ENCODE measurements at places on chromosomes 4 and X.

DNA sequence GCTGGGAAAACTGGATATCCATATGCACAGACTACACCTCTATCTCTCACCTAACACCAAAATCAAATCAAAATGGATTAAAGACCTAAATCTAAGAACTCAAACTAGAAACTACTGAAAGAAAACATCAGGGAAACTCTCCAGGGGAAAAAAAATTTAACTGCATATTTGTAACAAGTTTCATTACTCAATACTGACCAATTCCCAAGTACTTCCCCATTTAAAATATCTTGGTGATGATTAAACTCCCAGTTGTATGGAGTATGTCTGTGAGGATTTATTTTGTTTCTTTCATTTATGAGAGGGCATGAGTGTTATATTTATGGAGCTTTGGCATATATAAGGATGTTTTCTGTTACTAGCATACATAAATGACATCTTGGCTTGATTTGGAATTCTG is 112.3 kb upstream of the IL15 start:
- no peak for DNase-seq

GRCh38 chrX:118062048-118062789 is 54.4 kb downstream of the KLHL13 start:
- DNase-seq = no peak

- no peak for DNase-seq
Observed at GRCh38 chr4:102858828-102859464, 9.8 kb upstream of the CISD2 start.

GRCh38 chr4:1604706-1605205 is 79.4 kb downstream of the FAM53A start:
- peak; percentile 78 for DNase-seq

DNA sequence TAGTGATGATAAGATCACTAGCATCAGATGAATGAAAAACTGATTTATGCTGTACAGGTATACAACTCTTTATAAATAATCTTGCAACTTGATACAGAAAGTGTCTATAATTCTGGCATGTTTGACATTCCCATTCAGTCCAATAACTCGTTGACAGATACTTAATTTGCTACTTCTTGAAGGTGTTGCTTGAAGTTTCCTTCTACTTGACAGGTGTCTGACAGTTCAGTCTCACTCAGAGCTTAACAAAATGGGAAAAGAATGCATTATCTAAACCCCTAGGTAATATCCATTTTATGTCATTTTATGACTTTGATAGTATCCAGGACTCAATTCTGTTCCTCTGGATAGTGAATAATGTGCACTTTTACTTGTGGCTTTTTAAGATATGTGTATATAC is 508.9 kb downstream of the GRID2 start:
- no peak for DNase-seq

- DNase-seq = no peak
Observed at GRCh38 chr4:109846395-109847098, 1.4 kb upstream of the LRIT3 start.
